ENCODE measurements at places on chromosomes 3 and 15.

DNA sequence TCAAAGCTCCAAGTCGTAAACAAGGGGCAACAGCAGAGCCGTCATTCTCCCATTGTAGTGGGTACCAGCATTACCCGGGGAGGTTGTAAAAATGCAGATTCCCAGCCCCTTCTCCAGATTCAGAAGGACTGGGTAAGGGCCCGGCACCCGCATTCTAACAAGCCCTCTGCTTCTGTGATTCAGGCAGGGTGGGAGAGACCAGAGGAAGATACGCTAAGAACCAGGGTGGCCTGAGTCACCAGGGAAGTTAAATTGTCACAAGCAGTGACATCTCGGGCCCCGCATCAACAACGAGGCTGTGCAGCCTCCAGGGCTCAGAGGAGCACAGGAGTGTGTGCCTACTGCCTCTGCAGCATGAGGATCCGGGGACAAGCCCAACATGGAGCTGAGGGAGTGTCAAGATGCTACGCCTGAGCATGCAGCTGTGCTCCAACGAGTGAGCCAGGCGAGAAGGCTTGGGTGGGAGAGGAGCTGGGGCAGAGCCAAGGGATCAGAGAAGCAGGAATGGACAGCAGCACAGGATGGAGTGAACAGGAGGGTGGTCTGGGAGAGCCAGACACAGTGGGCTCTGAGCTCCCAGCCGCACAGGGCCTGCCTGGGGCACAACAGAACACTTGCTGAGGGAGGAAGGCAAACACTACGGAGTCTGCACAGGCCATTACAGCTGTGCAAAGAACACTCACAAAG lies 68.5 kb downstream of the CPN2 start:
- no peak for ATAC-seq

DNA sequence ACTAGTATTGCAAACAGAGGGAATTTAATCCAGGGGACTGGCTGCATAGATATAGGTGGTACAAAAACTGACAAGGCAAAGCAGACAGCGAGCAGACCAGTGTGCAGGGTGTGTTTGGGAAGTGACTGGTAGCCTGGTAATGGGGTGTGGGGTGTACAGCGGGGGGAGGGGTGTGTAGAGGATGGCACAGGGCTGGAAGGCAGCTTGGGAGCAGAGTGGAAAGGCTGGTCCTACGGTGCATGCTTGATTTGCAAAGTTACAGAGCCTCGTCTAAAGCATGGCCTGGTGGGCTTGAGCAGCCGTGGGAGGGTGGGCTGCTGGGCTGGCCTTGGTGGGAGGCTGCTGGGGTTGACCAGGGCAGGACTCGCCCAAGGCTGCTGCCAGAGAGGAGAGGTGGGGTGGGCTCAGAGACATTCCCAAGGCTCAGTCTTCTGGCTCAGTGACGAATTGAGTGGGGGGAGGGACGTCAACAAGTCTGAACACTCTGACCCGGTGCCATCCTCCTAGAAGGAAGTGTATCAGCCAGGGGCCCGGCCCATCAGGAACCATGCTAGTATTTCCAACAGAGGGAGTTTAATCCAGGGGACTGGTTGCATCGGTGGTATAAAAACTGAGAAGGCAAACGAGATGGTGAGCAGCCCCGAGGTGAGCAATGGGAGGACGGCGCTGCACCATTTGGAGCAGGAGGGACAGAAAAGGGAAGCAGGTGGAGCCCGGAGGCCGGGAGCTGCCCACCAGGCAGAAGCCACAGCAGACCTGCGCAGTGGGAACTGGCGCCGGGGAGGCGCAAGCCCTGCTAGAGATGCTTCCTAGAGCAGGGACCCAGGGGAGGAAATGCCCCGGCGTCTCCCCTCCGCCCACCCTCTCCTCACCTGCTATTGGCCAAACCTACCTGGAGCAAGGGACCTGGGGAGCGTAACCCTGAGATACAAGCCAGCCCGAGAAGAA lies 29.2 kb downstream of the CPN2 start:
- no peak for ATAC-seq

DNA sequence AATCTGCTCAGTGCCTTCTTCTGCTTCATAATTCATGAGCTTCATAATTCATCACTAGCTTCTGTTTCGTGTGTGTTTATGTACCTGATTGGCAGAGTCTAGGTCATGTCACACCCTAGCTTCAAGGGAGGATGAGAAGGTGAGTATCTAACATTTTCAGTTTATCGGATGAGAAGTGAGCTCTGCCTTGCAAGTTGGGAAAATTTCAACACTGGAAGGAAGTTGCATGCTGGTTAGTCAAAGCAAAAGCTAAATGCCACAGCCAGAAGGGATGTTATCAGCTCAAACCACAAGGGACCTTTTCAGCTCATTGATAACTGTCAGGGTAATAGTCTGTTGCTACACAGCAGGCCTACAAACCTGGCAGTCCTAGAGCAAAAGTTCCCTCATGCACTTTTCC lies 7.3 kb upstream of the TNFSF10 start:
- ATAC-seq, result no peak

DNA sequence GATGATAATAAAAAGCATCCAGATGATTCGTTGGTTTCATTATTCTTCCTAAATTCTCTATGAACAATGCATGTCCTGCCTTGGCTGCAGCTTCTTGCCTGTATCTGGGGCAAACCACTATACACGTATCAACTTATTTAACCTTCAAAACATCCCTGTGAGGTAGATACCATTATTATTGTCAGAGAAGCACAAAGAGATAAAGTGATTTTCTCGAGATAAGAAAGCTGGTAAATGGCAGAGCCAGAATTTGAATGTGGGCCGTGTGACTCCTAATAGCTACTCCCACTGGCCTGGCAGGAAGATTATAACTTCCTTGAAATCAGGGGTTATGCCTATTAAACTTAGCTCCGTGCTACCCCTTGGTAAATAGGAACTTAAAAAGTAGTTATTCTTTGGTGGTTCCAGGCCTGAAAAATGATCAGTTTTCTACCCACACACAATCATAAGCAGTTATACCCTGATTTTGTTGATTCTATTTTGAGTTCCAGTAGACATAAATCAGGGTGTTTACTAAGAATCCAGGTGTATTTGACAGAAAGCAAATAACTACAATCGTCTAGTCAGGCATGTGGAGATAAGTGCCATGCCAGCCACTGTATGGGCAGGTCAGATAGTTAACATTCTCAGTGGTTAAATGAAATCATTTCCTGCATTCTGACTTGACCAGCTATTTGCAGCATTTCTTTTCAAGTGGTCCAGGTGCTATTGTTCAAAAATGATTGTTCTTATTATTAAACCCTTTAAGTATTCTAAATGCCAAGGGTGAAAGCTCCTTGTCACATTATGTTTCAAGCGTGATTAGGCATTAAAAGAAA lies 99.2 kb upstream of the LRRN1 start:
- ATAC-seq, result no peak

DNA sequence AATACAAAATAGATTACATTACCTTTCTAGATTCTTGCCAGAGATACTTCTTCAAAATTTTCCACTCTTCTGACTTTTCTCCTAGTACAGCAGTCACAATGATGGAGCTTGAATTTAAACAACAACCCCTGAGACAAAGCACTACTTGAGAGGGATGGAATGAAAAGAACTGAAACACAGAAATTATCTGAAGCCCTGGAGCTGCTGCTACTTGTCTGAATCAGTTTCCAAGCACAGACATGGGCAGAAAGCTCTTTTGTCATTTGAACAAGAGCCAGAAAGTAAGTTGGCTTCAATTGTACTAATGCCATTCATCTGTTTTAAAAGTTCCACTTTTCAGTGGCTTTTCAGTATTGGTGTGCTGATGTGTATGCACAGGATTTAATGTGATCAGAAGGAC lies 718.5 kb upstream of the ARPP21 start:
- ATAC-seq, result no peak
